ENCODE measurements at places on chromosomes 7 and 10.

DNA sequence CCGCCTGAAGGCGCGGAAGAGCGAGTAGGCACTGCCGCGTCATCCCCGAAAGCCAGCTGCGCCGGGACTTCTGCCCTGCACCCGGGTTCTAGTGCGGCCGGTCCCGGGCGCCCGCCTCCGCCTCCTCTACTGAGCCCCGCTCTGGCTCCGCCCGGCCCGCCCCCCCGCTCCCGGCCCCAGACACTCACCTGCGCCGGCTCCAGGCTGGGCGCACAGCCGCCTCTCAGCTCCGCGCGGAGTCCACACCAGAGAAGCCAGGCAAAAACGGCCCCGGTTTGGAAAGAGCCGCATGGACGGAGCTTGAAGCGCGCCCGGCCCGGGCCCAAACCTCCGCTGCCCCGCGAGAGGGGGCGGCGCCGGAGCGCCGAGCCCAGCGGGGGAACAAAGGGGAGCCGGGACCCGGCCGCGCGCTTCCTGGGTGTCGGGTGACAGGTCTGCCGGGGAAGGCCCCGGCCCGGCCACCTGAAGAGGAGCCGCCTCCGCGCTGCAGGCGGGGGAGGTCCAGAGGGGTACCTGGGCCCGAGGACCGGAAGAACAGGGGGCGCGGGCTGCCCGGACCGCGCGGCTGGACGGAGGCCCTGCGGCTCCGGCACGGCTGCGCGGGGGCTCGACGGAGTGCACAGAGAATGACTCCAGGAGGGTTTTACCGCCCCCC lies 168.2 kb downstream of the NRF1 start:
- DNase-seq, result no peak

- no peak for DNase-seq
These were observed 224.5 kb downstream of the LRMDA start for GRCh38 chr10:75655791-75656451.

DNA sequence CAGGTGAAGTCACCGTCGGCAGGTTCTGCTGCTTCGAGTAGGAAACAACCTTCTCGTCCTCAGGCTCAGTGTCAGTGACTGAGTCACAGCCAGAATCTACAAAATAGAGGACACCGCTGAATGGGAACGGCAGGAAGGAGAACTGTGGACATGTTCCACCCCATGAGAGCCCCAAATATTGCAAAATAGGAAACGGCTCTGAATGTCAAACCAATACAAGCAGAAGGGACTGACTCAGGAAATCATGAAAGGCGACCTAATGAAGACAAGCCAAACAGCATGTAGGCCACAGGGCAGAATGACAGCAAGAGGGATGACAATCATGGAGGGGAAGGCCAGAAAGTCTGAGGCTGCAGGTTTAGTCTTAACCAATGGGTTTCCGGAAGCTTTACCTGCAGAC lies 63.5 kb downstream of the PIK3AP1 start:
- DNase-seq, result no peak

GRCh38 chr7:24821045-24821753 lies 63.9 kb upstream of the GSDME start:
- no peak for DNase-seq

DNA sequence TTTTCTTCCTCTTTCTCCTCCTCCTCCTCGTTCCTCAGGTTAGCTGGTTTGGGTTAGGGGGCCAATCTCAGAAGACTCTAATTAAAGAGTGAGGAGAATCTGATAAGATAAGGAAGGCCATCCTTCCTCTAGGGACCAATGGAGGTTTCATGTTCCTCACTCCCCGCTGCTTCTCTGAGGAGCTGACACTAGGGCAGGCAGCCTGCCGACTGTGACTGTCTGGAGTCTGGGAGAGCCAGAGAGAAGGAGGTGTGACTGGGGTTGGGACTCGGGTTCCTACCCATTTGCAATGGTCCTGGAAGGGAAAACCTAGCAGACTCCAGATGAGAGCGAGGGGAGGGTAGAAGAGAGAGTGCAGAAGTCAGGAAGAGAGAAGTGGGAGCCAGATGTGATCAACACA lies 15.3 kb downstream of the PAX2 start:
- DNase-seq, result no peak

DNA sequence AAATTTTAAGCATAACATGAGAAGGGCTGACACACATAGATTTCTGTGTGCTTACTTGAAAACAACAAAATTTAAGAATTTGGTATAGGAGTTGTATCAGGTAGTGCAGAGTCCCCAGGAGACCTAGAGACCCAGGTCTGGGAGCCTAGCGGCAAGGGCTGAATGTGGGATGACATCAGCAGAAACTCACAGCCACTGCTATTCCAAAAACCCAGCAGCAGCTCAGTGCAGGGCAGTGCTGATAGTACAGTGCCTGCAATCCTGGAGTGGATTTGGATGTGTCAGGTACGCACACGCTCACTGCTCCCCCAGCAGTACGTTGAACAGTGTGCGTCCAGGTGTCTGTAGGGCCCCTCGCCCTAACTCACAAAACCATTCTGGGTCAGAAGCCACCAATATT lies 87.1 kb downstream of the EGFR start:
- DNase-seq, result no peak
